ENCODE measurements at places on chromosomes 16 and 17.

- DNase-seq = no peak
Measured at GRCh38 chr16:68369697-68370580, 59.1 kb downstream of the PRMT7 start.

- DNase-seq = no peak
Measured at GRCh38 chr16:50996166-50996829, 154.8 kb downstream of the SALL1 start.

DNA sequence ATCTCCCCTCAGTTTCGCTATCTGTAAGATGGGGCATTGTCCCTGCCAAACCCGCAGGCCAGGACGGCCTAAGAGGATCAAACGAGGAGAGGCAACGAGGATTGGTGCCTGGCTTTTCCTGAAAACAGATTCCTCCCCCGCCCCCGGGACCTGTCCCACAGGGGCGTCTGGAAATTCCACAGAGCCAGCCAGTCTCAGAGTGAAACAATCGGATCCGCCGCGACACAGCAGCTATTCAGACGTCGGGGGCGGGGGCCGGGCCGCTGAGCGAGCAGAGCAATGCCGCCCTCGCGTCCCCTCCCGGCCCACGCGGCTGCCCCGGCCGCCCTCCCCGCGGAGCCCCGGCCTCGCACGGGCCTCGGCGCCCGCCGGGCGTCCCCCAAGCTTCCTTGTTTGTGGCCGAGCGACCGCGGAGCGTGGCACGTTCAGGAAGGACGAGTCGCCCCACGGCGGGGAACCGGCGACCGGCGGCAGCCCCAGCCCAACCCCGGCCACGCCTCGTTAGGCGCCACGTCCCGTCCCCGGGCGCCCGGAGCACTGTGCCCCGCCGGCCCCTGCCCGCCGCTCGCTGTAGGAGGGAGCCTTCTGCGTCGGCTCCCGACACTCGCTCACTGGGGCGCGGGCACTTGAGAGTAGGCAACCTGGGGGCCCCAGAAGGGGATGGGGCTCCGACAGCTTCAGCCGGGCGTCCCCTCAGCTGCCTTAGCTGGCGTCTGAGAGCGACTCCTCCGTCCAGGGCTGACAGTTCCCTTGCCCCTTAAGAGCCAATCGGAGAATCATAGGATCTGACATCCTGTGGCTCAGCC is 29.6 kb upstream of the PHOSPHO1 start:
- peak; percentile 36 for DNase-seq

DNA sequence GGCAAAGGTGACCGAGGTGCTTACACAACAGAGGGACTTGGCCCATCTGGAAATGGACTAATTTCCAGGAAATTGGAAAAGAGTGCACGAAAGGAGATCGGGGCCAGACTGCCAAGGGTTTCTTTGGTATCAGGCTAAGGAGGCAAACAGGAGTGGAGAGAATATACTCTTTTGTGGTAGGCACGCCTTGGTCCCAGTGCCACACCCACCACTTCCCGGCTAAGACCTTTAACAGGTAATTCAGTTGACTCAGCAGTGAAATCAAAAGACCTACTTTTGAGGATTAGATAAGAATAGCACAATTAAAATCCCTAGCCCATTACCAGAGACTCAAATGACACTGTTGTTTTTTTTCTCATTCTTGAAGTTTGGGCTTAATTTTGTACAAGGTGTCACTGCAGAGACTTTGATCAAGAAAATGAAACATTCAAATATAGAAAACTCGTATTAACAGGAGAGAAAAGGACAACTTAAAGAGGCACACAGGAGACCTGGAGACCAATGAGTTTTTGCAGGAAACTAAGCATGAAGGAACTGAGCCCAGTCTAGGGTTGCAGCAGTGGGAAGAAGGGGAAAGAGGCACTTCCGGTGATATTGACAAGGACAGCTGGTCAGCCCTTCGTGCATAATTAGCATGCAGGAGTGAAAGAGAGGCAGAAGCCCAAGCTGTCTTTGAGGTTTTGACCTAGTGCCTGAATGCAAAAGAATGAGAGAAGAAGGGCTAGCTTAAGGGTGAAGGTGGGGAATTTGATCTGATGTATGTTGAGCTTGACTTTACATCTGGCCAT is 265.5 kb upstream of the CCL2 start:
- DNase-seq = no peak

GRCh38 chr17:76554131-76554530 is 14.3 kb downstream of the PRCD start:
- DNase-seq = no peak

DNA sequence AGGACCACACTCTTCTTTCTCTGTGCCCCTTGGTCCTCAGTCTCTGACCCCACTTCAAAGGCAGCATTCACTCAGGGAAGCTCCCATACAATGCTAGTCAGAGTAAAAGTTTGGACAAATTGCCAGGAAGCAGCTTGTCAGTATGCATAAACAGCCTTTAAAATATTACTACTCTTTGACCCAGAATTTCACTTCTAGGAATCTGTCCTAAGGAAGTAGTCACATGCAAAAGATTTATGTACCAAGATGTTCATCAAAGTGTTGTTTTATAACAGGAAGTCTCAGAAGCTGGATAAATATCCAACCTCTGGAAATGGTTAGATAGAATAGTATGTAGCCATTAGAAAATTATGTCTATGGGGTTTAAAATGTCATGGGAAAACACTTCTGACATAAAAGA is 31.0 kb downstream of the MAPT start:
- DNase-seq = no peak

DNA sequence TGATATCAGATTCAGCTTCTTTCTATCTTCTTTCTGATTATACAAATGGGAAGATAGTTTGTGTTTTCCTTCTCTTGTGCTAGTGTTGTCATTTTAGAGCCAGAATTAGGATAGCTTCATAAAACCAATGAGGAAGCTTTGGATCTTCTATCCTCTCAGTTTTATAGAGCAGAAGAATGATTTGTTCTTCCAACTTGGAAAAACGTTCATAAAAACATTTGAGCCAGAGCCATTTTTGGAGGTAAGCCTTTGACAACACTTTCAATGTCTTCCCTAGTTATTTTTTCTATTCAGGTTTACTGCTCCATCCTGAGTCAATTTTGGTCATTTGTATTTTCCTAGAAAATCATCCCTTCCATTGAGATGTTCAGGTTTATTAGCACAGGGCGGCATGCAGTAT is 91.2 kb upstream of the MYOCD start:
- DNase-seq = no peak

DNA sequence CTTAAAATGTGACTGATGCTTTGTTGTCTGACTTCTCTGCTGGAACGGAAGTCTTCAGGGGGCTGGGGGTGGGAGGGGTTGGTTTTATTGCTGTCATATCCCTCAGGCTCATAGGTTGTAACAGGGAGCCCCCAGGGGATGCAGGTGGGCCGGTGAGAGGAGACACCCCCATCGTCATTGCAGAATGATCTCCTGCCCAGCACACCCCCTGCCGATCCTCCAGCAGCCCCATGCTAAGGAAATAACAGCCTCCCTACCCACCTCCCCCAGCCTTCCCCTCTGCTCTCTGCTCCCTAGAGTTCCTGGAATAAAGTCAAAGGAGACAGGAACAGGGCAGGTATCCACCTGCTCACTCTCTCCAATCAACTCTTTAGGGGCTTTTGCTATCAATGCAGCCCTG is 270.1 kb upstream of the TNRC6C start:
- DNase-seq = no peak

GRCh38 chr16:10182222-10183053 is at the start of gene GRIN2A:
Gene GRIN2A (minus strand): TSS chr16:10182428. CDS start chr16:10180411, 2,017 bp downstream.
- DNase-seq = no peak
